Common myeloid progenitor, CD34-positive (primary cell): ENCODE measurements at places on chromosomes 13 and 19.

GRCh38 chr19:51272183-51272810 lies 21.4 kb downstream of the SIGLECL1 start:
- DNase-seq = peak; percentile 36

DNA sequence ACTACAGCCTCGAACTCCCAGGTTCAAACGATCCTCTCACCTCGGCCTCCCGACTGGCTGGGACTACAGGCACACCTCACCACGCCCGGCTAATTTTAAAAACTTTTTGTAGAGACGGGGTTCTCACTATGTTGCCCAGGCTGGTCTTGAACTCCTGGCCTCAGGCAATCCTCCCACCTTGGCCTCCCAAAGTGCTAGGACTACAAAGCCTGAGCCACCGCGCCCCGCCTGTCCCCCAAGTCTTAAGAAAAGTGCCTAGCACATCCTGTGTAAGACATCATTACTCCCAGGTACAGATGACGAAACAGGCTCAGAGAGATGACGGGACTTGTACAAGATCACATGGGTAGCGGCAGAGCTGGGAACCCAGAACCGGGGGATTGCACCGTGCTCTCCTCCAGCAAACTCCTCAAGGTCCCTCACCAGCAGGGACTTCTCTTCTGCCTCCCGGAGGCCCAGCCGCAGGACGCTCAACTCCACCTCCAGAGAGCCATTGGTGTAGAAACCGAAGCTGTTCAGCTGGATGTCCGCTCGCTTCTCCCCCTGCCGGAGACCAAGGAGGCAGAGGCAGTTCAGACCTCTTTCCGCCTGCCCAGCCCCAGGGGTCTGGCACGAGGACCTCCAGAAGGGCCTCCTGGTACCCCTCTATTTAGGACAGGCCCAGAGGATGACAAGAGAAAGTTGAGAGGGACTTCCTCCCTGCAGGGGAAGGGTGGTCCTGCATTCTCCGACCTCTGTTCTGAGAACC lies 1.0 kb downstream of the GPR108 start:
- peak; percentile 91 for DNase-seq

DNA sequence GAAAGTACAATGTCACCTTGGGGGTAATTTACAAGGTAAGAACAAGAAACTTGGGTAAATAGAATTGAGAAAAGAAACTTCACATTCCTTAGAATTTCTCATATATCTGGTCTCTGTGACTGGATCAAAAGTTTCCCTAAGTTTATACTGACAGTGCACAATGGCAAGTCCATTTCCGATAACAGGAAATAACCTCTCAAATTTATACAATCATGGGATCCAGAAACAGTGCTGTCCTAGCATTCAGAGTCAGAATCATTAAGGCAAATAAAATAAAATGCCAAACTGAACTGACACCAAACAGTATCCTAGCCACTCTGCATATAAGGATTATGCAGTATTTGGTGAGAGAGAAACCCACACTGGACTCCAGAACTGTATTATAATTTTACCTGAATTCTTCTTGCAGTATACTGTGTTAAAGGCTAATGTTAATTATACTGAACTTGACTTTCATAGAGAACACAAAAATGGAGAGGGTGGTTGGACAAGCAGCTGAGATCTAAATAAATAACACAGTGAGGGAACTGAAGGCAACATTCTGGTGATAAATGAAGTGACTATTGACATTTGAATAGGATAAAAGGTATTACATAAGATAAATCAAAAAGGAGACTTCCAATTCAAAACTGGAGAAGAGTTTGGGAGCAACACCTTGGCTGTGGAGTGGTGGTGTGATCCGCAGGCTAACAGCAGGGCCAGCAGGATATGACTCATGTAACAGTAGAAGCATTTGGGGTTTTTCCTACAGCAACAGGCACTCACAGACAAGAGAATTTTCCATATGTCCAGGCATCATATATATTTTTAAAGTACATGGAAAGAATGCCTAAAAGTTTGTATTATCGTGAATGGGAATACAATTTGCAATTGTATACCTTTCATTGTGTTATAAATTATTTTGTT lies 932.5 kb upstream of the MIR17HG start:
- no peak for DNase-seq

- peak; percentile 46 for DNase-seq
These were observed 60.0 kb upstream of the LRCH1 start for GRCh38 chr13:46492946-46493345.

DNA sequence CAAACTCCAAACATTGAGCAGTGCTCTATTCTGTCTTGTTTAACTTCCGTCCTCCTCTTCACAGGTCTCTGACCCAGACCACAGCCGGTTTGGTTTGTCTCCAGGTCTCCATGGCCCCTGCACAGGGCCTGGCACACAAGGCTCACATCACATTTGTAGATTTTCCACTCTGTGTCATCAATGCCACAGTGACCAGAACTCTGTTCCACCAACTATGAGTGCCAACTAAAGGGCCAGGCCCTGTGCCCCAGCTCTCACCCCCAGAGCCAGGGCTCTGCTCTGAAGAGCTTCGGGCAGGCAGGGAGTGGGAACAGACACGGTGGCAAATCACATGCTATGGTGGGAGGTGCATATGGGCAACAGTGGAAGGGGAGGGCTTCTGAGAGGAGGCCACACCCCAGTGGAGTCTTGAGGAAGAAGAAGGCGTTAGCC lies 16.0 kb downstream of the SMG9 start:
- no peak for DNase-seq

DNA sequence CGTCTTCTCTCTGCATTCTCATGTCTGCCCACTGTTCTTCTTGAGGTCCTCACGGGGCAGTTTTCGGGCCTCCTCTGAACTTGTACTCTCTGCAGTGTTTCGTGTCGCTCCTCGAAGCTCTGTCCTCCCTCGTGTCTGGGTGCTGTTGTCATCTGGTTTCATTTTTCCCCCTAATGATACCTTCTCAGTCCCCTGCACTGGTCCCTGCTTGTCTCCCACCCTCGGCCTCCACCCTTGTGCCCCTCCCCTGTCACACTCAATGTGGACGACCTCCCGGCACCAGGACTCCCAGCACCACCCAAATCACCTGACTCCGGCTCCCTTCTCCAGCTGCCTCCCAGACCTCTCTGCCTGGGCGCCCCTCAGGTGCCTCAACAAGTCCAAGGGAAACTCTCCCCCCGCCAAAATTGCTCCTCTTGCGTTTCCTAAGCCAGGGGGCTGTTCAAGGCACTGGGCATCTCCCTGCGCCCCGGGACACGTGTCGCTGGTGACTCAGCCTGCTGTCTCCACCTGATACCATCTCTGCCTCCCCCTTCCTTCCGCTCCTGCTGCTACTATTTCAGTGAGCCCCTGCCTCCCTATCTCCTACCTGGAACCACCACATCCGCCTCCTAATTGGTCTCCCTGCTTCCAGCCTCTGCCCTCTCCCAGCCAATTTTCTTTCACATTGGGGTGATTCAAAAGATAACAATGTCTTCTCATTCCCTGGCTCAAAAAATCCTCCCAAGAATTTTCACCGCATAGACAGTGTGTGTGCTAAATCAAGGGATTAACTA lies 49.5 kb downstream of the RFX2 start:
- DNase-seq = peak; percentile 86

DNA sequence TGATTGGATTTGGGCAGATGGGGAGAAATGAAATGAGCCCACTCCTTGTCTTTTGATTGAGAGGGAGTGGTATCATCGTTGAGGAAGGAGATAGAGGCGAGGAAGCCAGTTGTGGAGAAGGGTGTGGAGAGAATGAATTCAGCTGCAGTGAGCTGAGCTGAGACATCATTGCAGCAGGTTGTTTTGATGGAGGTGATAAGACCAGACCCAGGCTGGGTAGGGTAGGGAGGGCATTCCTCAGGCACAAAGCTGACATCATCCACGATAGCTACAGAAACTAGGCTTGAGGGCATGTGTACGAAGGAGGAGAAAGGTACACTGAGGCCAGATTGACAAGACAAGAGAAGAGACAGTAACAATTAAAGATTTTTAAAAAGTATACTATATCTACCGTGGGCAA lies 1500.9 kb upstream of the SLC10A2 start:
- no peak for DNase-seq

DNA sequence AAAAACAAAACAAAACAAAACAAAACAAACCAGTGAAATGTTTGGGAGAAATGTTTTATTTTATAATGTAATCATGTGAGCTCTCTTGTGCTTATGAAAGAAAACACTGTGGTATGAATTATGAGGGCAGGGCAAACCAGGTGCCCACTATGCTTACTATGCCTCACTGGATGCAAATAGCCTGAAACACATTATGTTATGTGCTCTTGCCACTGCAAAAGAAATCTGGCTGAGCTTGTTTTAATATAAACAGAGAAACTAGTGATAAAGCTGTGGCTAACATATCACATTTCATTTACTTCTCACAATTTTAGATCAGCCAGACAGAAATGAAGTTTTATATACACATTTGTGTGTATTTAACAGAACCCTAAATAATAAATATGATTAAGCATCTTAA lies 8.7 kb upstream of the NBEA start:
- no peak for DNase-seq

- DNase-seq = peak; percentile 29
These were observed 494.3 kb downstream of the COG6 start for GRCh38 chr13:40149611-40150274.

DNA sequence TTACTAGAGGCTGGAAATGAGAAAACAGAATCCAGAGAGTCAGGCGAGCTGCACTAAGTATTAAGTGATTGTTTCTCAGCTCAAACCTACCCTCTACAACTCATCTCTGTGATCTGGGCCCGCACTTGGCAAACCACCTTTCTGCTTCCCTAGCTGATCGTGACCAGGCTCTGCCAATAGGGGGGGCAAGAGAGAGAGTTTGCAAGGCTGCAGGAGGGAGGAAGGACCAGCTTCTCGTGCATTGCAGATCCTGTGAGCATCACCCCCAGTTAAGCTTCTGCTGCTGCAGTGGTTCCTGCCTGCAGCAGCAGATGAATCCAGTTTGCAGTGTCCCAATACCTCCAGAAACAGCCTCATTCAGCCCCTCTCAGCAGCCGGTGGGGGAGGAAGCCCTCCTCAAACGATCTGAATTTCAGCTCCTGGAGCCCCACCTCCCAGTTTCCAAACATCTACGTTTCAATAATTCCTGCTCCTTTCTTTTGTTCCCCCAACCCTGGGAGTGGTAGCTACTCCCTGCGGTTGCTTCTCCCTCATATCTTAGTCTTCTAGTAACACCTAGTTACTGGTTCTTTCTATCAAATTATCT lies 20.0 kb downstream of the XRCC1 start:
- peak; percentile 87 for DNase-seq

DNA sequence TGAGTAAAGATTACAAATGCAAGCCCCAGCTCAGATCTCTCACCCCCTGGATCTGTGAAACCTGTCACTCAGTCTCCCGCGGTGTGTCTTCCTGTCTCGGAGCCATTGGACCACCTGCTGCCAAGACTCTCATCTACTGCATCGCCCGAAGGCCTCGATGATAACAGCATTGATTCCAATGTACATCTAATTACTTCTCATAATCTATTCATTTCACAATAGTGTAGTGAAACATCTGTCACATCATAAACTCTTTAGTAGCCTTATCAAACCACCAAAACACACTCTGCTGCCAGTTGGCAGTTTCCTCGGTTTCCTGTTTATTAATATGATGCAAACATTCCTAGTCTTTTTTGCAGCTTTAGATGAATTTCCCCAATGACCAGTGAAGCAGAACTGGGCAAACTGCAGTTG lies 220.3 kb downstream of the POU4F1 start:
- DNase-seq = peak; percentile 73

GRCh38 chr19:9934132-9934950 lies 2.0 kb downstream of the OLFM2 start:
- peak; percentile 85 for DNase-seq

DNA sequence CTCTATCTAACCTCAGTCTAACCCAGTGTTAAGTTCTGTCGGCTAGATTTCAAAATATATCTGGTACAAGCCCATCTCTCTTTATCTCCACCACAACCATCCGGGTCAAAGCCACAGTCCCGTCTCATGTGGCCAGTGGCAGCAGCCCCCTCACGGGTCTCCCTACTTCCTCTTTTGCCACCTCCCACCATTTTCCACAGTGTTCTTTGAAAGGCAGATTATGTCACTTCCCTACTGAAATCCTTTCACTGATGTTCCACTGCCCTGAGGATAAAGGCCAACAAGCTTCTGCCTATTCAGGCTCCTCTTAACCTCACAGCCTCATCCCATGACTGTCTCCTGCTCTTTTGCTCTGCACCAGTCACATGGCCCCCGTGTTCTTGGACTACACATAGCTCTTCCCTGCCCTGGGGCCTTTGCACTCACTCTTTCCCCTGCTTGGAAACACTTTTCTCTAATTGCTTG lies 117.2 kb downstream of the UBL3 start:
- peak; percentile 88 for DNase-seq

DNA sequence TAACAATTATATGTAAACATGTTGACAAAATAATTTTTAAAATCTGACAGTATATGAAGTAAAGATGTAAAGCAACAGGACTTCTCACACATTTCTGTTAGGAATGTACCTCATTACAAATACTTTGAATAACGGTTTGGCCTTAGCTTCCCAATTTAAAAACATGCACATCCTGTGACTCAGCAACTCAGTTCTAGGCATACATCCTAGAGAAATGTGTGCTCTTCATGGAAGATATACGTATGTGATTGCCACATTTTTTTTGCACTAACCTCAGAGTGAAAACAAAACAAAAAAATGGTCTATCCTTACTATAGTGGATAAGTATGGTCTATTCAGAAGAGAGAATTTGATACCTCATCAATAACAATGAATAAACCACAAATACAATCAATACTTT lies 314.6 kb downstream of the LIG4 start:
- DNase-seq = no peak

- no peak for DNase-seq
These were observed 217.9 kb downstream of the COL4A1 start for GRCh38 chr13:110089100-110089499.

DNA sequence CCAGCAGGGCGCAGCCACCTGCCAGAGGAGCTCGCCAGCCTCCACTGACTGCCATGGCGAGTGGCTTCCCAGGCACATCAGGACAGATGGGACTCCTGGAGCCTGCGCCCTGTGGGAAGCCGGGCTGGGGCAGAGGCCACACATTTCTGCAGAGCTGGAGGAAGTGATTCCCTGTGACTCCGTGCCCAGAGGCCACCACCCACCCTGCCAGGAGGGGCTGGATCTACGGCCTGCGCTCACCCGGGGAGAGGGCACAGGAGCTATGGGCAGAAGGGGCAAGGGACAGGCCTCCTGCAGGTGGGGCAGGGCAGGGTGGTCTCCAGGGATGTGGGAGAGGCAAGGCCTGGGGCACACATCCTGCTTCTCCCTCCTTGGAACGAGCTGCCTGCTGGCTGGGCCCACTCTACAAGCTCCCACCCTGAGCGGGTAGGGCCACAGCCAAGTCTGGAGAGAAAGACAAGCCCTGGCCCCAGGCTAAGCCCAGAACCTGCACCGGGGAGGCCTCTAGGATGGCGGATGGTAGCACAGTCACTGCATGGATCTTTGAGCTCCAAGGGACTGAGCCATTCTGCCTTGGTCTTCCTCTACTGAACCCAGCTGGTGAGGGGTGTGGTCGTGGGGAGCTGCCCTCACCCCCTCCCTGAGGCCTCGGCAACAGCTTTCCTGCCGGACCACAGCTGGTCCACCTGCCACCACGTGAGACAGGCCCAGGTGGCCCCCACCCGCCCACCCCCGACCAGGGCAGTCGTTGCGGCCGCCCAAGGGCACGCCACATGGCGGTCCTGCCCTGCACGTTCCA lies 40.6 kb downstream of the CEBPG start:
- DNase-seq = no peak

GRCh38 chr19:19110410-19111135 lies 27.7 kb downstream of the TMEM161A start:
- DNase-seq = peak; percentile 69
